ENCODE measurements at places on chromosomes 12 and 14.

GRCh38 chr12:1464925-1465324 lies 129.5 kb downstream of the FBXL14 start:
- no peak for DNase-seq

- no peak for DNase-seq
Observed at GRCh38 chr12:21912318-21912717, 28.9 kb downstream of the ABCC9 start.

DNA sequence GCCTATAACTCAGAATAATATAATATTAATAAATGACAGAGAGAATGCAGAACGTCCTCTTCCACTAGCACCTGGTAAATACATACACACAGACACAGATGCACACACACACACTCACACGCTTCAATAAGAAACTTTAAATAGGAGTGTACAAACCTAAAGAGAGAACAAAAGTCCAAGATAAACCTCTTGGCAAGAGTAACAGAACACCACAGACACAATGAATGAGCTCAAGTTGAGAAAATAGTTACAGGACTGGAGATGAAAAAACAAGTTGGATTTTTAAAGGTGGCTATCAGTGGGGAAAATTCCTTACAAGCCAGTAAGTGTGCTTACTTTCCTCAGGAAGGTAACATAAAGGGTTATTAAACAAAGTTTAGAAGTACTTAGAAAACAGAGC lies 35.2 kb downstream of the CRY1 start:
- no peak for DNase-seq

DNA sequence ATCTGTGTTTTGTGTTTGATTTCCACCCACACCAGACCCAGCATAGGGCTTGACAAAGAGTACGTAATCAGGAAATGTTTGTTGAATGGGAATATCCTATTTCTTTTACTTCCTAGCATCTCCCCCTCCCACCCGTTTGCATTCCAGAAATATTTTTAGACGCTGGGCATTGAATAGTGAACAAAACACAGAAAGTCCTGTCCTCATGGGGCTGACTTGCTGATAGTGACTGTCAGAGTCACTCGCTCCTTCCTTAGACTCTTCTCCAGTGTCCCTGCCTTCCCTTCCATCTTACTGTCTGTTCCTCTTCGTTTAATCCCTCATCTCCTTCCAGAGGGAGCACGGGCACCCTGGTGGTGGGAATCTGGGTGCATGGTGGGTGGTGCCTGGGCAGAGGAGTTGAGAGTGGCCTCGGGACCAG lies 53.6 kb downstream of the SLC25A47 start:
- no peak for DNase-seq

DNA sequence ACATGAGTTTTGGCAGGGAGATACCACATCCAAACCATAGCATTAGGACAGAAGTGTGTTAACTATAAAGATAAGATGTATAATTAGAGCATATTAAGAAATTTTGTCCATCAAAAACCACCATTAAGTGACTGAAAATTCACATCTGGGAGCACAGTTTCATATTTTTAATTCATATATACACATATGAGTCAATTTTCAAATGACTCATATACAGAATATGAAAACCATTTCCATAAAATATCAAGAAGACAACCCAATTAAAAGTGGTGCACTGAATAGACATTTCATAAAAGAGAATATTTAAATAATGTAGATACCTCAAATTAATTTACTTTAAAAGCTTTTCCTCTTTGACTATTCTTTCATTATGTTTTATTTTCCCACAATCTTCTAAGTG lies 25.3 kb downstream of the MUCL1 start:
- no peak for DNase-seq

DNA sequence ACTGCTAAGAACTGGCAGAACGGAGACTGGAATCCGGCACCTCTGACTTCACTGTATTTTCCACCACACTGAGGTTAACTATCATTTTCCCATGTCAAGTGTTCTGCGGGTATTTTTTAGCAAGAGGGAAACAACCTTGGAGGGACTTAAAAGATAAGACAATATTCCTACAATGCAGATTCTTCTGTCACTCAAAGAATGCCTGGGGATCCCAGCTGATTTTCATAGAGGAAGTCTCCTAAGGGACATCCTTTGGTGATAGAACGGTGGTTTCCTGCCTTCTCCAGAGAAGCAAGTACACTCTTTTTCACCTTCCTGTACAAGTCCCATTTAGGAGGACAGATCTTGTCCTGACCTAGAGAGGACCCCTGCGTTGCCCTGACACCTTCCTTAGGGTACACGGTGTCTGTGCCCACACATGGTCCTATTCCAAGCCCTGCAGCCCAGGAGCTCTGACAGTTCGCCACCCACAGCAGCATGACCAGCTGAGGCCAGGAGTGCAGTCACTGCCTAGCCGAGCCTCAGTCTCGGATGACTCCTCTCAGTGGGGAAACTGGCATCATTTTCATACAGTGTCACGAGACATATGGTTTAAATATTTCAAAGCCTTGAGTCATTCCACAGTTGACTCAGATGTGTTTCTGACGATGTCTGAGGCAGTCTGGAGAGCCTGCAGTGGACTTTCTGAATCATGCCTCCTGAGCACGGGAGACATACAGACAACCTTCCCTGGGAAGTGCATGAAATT lies 181.3 kb upstream of the FKBP4 start:
- DNase-seq: no peak

- DNase-seq: no peak
Observed at GRCh38 chr12:91056488-91056887, 1.3 kb downstream of the KERA start.
